ENCODE measurements at places on chromosomes 2 and 18.

- no peak for DNase-seq
Observed at GRCh38 chr2:208638059-208638458, 231.5 kb downstream of the PTH2R start.

DNA sequence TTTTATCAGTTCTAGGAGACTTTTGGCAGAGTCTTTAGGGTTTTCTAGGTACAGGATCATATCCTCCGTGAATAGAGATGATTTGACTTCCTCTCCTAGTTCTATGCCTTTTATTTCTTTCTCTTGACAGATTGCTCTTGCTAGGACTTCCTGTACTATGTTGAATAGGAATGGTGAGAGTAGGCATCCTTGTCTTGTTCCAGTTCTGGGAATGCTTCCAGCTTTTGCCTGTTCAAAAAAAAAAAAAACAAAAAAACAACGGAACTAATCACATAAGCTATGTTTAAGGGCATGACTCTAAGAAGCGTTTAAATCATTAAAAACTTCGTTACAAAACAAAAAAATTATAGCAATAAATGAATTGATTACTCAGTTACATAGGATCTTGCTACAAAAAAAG, 145.7 kb downstream of the NUP35 start:
- DNase-seq = no peak

DNA sequence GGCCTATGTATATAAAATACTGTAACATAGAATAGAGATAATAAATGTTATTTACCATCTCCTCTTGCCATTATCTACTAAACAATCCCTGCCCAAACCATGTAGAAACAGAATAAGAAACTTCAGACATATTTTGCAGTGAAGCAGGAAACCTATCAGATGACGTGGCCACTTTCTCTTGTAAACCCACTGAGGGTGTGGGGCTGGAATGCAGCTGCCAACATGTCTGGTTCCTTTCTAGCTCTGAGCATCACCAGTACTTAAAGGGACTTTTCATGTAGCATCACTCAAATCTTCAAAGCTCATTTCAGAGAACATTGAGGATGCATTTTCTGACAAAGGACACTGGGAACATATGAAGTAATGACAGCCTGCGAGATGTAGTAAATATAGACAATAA, 251.8 kb downstream of the LPIN1 start:
- DNase-seq = no peak

DNA sequence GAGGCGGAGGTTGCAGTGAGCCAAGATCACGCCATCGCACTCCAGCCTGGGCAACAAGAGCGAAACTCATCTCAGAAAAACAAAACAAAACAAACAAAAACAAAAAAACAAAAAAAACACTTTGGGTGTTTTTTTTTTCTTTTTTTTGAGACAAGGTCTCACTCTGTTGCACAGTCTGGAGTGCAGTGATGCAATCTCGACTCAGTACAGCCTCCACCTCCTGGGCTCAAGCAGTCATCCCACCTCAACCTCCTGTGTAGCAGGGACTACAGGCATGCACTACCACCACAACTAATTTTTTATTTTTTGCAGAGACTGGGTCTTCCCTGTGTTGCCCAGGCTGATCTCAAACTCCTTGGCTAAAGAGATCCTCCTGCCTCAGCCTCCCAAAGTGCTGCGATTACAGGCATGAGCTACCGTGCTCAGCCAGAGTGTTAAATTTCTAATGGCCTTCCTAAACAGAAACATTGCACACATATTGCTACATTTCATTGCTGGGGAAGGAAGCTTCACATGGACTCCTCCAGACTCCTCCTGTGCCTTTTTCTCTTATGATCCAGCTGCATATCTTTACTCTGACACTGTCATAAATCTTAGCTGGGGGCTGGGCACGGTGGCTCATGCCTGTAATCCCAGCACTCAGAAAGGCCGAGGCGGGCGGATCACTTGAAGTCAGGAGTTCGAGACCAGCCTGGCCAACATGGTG, 19.7 kb downstream of the STARD7 start:
- DNase-seq = no peak

DNA sequence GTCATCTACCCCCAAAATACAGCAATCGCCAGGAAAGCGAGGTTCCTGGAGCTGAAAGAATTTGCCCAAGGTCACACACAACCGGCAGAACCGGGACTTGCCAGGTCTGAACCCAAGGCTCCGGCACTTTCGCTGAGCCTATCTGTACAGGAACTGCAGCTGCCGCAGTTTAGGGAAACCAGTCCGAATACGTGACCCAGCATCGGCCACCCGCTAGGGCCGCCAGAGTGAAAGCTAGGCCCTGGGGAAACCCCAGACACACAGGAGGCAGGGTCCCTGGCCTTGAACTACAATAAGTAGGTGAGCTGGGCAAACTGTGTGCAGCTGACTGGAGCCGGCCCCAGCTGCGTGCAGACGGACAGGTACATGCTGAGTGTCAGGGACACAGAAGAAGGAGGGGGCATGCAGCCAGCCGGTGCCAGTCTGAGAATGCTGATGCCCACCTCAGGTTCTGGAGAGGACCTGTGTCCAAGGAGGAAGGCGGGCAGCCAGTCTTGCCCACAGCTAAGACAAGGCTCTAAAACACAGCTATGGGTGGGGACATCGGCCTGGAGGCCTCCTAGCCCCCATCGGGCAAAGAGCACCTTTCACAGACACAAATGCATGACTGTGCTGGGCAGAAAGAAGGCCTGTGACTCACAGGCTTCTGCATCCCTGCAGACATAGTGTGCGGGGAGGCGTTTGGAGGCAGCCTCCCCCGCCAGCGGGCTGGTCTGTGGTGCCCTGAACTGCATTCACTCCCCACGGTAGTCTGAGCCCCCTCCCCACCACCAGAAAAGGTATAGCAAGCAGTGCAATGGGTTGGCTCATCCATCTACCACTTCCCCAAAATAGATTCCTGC, 107.4 kb upstream of the ID2 start:
- DNase-seq = no peak

DNA sequence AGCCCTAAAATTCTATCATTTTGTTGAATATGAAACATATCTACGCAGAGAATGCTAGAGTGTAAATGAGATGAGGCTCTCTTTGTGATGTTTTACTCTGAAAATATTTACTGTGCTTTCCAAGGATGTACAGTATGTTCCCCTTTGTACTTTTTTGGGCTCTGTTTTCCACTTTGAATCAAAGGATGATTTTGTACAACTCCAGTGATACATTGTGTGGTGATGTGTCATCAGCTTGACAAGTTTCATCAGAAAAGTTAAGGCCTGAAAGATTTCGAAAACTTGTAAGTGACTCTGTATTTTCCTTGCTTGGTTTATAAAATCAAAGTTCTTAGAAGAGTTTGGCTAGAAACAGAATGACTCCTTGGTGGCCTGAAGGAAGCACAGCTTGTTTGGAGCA, 206.3 kb downstream of the LTBP1 start:
- DNase-seq = no peak

- DNase-seq = no peak
Observed at GRCh38 chr2:36574560-36574959, 23.4 kb downstream of the FEZ2 start.

- no peak for DNase-seq
Observed at GRCh38 chr2:202278036-202278760, 12.6 kb downstream of the NOP58 start.

GRCh38 chr2:42792583-42793333, at the start of gene HAAO:
Gene HAAO, minus strand, starts transcription at chr2:42792583. Its CDS starts 47 bp downstream, at chr2:42792536.
- no peak for DNase-seq

- DNase-seq = no peak
Observed at GRCh38 chr2:219125225-219125885, 35.3 kb downstream of the NHEJ1 start.

DNA sequence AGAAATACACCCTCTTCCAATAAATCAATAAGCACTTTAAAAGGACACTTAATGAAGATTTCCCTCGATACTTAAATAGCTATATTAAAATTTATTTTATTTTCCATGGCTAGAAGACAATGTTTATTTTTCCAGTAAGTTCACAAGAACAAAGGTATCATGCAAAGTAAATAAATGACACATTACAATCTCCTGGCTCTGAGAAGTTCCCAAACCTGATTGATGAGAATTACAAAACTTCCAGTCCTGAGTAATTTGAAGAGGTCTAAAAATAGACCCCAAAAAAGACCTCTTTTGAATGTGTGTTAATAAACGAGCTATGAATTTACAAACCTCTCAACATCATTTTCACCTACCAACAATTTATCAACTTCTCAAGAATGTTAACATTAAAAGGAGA, 1.5 kb upstream of the PEX13 start:
- no peak for DNase-seq

DNA sequence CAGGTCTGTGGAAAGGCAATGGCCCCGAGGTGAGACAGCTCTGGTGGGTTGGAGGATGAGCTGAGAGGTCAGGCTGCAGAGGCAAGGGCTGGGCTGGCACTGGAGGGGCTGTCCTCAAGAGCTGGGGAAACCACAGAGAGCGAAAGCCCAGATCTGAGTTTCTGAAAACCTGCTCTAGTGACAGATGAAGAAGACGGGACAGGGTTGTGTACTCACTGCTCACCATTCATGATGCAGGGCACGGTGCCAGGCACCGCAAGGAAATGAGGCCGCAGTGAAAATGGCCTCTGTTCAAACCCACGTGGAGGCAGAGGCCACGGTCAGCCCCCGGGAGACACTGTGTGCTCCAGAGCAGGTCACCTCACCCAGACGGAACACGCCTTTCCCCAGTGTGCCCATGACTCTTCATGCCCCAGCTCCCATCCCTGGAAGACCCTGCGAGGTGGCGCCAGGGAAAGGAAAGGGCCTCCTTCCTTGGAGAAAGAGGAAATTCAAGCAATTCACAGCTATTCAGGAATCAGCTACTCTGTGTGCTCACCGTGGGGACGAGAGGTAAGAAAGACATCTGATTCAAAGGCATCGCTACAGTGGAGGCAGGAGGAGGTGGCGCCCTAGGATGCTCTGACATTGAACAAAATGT, 24.3 kb upstream of the ID2 start:
- DNase-seq = no peak

DNA sequence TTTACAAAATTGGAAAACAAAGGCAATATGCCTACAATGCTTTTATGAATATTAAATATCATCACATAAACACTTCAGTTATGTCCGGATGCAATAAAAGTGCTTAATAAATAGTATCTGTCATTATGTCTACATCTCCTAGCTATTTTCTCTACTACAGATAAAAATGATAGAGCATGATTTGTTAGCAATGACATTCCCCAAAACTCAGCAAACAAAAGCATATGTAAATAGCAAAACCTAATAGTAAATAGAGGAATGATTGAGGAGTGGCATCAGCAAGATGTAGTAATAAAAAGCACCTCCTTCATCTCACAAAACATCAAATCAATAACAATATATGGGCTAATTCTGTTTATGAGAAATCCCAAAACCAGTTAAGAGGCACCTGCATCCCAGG, 46.5 kb upstream of the COL5A2 start:
- DNase-seq = no peak

- no peak for DNase-seq
Observed at GRCh38 chr2:149021271-149021719, 17.2 kb upstream of the LYPD6B start.

GRCh38 chr18:75029481-75029880, 179.5 kb downstream of the PTGR3 start:
- DNase-seq = no peak

GRCh38 chr2:6167592-6168138, 475.5 kb downstream of the SOX11 start:
- DNase-seq = no peak

DNA sequence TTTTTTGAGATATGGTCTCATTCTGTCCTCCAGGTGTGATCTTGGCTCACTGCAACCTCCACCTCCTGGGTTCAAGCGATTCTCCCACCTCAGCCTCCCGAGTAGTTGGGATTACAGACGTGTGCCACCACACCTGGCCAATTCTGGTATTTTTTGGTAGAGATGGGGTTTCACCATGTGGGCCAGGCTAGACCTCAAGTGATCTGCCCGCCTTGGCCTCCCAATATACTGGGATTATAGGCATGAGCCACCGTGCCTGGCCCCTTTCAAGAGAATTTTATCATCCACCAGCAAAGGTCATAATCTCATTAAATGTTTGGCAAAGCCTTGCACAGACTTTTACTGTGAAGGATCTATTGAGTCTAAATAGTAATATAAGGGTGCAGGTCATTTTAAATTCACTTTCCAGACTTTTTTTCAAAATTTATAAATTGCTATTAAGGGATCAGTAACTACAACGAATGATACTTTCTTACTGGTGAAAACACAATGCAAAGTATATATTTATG, 2.5 kb downstream of the HADHA start:
- no peak for DNase-seq

- no peak for DNase-seq
Observed at GRCh38 chr18:63271881-63272299, 47.7 kb downstream of the BCL2 start.

GRCh38 chr18:49846361-49846662, 33.0 kb upstream of the ACAA2 start:
- DNase-seq = no peak

DNA sequence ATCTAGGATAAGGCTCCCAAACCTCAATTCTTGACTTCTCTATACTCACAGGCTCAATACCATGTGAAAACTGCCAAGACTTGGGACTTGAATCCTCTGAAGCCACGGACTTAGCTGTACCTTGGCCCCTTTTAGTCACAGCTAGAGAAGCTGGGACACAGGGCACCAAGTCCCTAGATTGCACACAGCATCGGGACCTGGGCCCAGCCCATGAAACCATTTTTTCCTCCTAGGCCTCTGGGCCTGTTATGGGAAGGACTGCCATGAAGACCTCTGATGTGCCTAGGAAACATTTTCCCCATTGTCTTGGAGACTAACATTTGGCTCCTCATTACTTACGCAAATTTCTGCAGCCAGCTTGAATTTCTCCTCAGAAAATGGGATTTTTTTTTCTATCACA, 1011.8 kb upstream of the DDX18 start:
- DNase-seq = no peak

DNA sequence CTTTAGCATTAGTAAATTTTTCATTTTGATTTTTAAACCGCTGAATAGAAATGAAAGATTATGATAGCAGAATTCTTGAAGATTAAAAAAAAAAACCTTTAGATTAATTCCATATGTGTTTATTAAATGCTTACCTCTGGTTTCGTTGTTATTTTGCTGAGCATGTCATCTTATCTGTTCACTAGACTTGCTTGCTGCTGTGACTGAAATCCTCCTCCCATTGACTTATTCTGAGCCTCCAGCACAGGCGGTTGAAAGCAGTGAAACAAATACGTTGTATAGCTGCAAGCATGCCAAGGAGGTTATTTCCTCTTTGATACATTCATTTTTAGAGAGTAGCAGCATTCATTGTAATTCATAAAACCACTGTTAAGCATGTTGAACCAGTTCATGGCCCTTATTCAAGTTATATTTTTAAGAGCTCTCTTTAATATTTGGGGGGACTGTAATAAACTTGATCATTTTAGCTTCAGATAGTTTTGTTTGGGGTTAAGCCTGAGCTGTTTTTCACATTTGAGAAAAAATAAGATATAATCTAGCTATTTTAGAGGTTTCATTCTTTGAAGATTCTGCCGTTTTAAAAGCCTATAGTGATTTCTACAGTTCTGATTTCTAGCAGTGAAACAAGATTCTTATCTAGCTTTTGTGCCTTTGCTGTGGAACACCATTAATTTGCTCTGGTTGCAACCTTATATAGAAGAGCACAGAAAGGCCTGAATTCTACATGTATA, at the start of gene HTR2B:
Gene HTR2B, minus strand, starts transcription at position 205 of the 731 bp plus-strand sequence. CDS start 1,278 bp downstream, outside the sequence.
- no peak for DNase-seq
